ENCODE measurements at places on chromosomes 13 and 19.

DNA sequence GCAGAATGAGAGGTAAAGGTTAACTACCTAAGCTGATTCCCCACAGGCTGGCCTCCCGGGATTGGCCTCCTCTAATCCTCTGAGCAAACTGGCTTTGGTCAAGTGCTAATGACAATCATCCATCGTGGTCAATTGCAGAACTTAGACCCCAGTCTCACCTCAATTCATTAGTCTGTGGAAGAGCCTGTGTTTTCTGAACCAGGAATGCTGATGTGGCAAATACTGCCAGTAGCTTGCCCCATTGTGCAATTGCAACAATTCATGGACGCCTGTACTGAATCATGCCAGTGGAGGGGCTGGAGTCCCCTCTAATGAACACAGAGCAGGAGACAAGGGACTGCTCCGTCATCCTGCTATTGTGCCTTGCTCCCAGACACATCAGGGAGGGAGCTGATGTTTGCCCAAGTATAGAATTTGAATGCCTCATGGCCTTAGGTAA lies 1256.5 kb downstream of the EFNB2 start:
- DNase-seq: no peak

DNA sequence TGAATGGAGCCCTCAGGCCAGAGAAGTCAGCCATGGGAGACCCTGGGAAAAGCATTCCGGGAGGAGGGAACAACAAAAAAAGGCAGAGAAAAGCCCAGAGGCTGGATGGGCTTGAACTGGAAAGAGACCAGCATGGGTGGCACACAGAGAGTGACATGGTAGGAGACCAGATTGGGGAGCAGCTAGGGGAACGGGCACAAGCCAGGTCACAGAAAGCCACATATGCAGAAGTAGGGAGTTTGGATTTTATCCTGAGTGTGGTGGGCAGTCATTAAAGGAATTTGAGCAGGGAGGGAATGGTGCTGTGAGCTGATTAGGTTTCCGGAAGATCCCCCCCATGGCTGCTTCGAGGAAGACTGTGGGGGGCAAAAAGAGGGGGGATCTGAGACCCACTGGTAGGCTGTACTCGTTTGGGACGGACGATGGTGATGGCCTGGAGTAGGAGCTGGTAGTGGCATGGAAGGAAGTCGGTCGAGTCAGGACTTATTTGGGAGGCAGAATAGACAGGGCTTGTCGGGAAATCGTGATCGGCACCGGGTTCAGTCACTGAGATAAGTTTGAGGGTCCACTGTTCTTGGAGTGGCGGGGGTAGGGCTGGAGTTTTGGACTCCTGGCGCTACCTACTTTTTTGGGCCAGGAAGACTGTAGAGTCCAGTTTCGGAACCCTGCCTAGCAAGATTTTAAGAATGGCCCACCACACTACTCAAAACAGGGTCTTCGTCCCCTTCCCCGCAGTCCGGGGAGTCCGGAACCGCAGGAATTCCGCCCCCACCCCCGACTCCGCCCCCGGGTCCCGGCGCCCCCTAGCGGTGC lies 949 bp downstream of the SERTAD1 start:
- DNase-seq: peak; percentile 23

DNA sequence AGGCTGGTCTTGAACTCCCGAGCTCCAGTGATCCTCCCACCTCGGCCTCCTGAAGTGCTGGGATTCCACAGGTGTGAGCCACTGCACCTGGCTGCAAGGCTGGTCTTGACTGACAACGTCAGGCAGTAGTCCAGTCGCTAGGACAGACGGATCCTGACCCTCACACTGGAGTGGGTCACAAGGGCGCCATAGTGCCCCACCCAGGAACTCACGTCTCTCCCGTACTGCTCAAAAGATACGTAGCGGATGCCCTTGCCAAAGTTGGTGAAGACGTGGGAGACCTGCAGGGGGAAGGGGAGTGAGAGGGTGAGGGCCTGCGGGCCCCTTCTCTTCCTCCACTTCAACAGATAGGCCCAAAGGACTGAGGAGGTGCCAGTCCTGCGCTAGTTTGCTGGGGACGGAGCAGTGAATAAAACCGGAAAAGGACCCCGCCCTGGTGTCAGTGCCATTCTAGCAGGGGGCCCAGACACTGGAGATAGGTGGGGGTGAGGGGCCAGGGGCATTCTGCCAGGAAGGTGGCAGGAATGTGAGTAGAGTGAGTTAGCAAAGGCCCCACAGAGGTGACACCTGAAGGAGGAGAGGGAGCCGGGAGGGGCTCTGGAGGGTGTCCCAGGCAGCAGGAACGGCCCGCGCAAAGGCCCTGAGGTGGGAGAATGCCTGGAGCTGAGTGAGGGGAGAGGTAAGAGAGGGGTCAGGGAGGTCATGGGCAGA lies 11.9 kb downstream of the MRPS12 start:
- DNase-seq: no peak

- DNase-seq: no peak
Measured at GRCh38 chr13:20518660-20519100, 7.0 kb downstream of the CRYL1 start.

- no peak for DNase-seq
Measured at GRCh38 chr13:48892053-48892687, 83.5 kb upstream of the FNDC3A start.

GRCh38 chr13:37656247-37656940 lies 57.8 kb upstream of the POSTN start:
- no peak for DNase-seq

GRCh38 chr19:44717603-44718002 lies 18.7 kb downstream of the CEACAM16 start:
- no peak for DNase-seq

DNA sequence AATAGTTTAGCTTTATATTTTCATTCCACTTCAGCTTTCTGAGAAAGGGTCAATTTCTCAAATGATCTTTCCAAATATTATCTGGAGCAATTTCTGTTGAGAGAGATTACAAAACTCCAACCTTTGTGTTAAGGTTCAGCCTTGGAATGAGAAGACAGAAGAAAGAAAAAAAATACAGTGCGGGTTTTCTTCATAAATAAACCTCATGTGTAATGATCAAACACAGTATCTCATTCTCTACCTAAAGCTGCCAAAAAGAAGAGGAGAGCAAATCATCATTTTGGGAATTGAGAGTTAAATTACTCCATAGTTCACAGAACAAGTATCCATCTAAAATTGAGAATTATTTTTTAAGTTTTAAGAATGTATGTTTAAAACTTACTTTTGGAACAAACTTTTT lies 420.5 kb downstream of the KLF5 start:
- no peak for DNase-seq

DNA sequence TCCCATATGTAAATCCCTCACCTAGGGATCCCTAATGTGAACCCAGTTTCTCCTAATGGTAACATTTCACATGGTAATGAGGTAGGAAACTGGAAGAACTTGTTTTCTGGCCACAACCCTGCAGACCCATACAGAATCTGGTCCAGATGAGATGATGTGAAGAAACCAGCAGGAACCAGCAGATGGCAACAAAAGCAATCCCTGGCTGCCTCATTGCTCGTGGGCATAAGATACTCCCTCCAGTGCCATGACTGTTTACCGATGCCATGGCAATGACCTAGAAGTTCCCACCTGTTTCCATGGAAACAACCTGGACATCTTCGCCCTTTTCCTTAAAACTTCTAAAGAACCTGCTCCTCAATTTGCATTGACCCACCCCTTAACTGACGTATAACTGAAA lies 1.4 kb upstream of the CD209 start:
- no peak for DNase-seq

DNA sequence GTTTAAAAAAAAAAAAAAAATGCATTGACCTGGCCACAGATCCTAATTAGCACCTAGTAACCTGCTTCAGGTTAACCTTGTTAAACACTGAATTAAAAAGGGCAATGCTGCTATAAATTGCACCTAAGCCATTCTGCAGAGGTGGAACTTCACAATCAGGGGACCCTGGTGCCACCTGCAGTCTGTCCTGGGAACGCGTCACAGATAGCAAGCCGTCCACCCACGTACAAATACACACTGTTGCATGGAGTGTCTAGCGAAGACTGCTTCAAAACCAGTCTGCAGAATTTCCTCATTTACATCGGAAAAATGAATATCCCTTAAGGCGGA lies 169.3 kb downstream of the COL4A1 start:
- peak; percentile 7 for DNase-seq

GRCh38 chr19:55352040-55352439 lies 2.5 kb downstream of the COX6B2 start:
- DNase-seq: no peak

DNA sequence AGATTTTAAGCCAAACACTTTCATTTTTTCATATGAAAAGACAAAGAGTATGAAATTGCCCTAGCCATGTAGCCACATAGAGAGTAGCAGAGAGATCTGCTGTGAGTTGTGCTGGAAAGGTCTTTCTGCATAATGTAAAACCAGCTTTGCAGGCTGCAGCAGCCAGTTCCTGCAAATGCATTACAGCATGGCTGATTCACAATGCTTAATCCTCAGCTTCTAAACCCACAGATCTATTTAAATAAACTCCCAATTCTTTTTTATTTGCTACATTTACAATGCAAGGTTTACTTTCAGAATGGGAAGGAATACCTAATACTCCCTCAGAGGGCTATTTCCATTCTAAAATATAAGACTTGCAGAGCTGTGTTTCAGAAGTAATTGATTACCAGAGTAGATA lies 185.6 kb upstream of the STARD13 start:
- no peak for DNase-seq

DNA sequence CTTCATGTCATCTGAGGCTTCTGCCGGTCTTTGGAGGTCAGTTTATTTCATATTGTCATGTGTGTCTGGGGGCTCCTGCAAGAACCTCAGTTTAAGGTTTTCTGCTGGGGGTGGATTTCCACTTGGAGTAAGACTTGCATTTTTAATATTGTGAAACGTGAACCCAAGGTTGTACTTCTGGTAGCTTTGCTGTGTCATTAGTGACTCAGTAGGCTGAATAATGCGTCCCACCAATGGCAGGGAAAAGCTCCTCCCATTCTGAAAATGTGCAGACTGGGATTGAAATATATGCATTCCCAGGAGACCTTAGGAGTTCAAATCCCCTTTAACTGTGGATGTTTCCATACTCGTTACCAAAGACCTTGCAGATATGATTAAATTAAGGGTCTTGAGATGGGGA lies 46.2 kb downstream of the ING1 start:
- DNase-seq: no peak

GRCh38 chr19:45922281-45922680 lies 7.7 kb upstream of the NANOS2 start:
- no peak for DNase-seq

DNA sequence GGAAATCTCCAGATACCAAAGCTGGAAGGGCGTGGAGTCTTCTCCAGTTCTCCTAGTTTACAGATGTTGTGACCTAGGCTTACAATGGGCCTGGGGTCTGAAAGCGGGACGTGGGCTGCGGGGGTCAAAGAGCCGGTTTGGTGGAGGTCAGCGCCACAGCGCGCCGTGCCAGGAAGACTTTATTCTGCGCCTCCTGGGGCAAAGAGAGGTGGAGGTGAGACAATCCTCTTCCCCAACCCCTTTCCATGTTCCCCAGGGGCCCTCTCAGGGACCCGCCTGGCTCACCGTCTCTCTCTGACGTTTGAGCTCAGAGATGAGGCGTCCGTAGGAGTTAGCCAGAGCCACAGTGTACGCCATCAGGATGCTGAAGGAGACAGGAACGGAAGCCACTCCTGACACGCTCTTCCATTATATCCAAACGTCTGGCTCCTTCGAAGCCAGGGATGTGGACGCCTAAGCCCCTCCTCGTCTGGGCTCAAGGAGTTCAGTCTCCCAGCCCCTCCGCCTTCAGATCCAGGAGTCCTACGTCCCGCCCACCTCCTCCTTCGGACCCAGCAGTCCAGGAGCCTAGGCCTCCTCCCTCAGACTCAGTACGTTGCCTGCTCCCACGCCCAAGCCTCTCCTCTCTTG lies 776 bp upstream of the LENG1 start:
- no peak for DNase-seq

DNA sequence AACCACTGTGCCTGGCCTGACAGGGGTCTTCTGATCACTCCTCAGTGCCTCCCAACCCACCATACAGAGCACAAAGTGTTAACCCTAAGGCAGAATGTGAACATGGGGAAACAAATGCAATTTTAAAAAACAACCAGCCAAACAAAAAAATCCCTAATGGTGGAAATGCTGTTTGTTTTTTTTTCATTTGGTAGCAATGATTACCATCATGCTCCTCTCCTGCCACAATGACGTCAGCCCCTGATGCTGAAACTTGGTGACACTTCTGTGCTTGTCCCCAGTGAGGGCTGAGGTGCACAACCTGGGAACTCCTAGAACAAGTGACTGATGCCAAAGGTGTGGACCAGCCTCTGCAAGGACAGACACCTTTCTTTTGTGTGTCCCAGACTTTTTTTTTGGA lies 4.0 kb upstream of the TSPAN16 start:
- DNase-seq: no peak

DNA sequence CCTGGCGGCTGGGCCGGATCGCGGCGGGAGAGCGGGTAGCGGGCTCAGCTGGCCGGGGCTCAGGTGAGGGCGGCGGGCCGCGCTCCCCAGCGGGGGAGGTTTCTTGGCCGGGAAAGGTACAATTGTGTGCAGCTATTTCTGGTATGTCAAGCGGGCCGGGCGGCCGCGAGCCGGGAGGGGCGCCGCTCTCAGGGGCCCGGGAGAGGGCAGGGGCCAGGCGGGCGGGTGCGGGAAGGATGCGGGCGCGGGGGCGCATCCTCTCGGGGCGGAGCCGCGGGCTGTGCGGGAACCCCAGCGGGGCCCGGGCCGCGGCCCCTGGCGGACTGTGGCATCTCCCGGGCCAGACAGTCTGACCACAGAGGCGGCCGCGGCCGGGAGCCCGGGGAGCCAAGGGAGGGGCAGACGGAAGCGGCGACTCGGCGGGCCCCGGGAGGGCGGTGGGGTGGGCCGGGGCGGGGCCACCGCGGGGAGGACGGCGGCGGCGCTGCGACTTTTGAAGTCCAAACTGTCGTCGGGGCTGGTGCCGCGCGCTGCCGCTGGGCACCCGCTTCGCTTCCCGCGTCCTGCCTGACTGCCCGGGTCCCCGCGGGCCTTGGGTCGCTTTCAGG lies at the start of gene LMO7:
TSS of gene LMO7 (plus strand) at position 503 of the 608 bp plus-strand sequence. CDS start 328 bp downstream, outside the sequence.
- peak; percentile 68 for DNase-seq

- DNase-seq: peak; percentile 93
Measured at GRCh38 chr19:16247353-16248182, 49.9 kb downstream of the AP1M1 start.

GRCh38 chr19:1489463-1490310 lies 463 bp downstream of the PCSK4 start:
- DNase-seq: no peak

DNA sequence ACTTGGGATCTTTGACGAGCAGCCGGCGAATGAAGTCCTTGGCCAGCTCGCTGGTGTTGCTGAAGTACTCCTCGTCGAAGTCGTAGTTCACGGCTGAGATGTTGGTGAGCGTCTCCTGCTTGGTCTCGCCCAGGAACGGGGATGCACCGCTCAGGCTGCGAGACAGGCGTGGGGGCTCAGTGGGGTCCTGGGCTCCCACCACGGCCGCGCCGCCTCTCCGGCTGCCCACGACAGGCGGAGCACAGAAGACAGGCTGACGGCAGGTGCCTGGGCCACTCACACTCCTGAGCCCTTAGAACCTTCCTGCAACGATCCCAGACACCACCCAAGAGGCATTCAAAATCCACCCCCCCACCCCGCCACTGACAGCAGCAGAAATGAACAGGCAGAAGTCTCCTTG lies 9.9 kb downstream of the DAPK3 start:
- DNase-seq: no peak

All from CD4-positive, alpha-beta T cell treated with Interleukin-17A for 4 hours (primary cell).